ENCODE measurements at places on chromosomes 6 and 20.

- no peak for DNase-seq
Observed at GRCh38 chr6:37061157-37061804, 55.8 kb downstream of the FGD2 start.

DNA sequence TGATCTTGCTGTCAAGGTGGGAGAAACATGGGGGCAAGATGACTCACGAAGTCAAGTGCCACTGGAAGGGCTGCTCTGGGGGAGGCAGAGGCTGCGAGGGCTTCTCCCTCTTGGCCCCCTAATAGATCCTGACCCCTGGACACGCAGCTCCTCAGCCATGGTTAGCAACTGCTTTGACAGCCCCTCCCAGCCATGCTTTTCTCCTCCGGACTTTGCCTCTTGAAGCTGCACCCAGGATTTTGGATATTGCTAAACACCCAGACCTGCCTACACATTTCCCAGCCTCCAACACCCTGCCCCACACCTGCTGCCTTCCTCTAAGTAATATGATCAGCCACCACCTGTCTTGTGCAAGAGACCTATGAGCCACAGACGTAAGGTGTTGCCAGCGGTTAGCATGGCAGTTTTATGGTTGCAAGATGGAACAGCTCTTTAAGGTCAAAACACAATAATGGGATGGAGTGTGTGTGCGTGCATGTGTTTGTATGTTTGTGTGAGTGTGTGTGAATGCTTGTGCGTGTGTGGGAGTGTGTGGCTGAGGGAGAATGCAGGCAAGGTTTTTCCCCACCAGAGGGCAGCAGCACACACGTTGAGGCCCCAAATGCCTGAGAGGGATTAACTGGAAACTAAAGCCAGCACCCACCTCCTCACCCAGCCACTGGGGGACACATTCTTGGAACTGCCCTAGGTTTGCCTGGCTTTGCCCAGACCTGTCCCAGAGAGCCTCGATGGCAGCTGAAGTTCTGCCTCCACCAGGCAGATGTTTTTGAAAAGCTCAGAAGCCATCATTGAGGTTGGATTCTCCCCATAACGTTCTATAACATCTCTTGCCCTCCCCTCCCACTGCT, 2.5 kb downstream of the IP6K3 start:
- DNase-seq, result peak; percentile 96

DNA sequence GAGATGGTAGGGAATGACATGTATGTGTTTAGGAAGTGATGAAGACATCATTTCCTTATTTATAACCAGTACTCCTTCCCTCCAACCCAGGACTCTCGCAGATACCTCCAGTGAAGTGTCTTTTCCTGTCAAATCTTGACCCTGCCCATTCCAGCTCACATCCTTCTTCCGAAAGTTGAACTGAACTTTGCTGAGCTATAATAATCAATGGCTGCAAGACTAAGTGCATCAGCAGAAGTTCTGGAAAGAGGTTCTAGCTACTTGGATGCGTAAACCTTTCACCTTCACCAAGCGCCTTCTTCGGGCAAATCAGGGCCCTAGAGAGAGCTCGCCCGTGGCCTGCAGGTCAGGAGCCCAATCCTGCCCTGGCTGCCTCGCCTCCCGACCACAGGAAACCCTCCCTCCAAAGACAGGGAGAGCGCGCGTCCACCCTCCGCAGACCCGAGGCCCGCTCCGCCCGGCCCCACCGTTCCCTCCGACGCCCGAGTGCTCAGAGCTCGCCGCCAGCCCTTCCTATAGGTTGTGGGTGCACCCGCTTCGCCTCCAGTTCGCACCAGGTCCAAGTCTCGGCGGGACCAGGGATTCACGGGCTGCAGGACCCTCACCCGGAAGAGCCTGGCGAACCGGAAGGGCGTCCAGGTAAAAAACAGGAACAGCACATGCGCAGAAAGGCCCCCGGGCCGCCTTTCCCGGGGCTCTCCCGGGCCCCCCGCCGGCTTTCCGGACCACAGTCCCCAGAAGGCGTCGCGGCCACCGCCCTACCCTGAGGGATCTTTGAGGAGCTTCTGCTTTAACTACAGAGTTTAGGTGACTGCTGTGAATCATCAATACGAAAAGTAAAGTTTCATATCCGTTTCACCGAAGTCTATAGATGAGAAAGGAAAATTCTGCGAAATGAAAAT, at the start of gene ZNF334:
Gene ZNF334, minus strand, starts transcription at position 617 of the 902 bp plus-strand sequence. CDS start 1,457 bp downstream, outside the sequence.
- peak; percentile 73 for DNase-seq

GRCh38 chr6:156334966-156335365, 442.2 kb upstream of the ARID1B start:
- no peak for DNase-seq

DNA sequence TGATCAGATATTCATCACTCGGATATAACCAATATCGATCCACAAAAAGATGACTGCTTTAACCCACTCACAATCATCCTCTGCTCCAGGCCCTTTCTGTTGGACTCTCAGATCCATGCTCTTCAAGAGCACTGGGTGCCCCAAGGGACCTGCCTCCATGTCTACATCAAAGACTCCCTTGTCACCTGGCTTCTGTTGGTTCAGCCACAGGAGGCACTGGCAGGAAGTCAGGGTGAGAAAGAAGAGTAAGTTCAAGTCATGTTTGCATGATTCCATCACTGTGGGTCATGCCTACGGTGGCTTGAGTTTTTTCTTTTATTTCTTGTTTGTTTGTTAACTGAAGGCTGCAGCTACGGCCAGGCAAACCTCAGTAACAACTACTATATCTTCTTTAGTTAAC, 243.3 kb downstream of the ADGRG6 start:
- no peak for DNase-seq

GRCh38 chr6:4940416-4940815, 63.4 kb downstream of the RPP40 start:
- DNase-seq, result no peak

- DNase-seq, result no peak
Observed at GRCh38 chr6:47419621-47420020, 58.0 kb upstream of the CD2AP start.

DNA sequence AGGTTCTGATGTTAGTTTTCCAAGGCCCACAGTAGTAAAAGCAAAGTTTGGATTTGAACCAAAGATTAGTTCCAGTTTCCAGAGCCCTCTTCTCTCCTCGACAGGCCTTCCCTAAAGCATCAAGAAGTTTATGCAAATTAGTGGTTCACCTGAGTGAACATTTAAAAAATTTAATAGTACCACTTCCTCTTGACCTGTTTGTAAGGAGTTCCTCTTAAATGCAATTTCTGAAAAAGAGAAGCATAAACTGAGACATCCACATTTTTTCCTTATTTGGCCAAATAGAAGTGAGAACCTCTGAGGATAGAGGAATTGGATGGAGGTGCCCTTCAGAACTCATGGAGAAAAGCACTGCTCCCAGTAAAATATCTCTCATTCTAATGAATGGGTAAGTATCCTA, 1.2 kb upstream of the DSE start:
- no peak for DNase-seq

GRCh38 chr6:109166673-109167072, 71.4 kb downstream of the CEP57L1 start:
- no peak for DNase-seq

DNA sequence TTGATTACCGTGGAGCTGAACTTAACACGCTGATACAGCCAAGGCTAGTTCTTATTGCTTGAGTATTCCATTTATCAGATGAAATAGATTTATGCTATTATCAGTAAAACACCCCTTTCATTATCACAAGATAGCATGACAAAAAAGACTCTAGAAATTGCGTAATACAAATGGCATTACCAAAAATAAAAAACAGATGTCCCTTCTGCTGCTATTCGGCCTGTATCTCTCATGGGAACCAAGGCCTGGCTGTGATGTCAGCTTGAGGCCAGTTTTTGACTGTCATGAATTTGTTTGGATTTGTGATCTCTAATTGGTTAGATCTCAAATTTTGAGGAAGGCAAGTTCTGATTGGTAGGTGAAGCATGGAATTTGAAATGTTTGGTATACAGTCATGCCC, 25.2 kb downstream of the MEI4 start:
- no peak for DNase-seq

Measured in D721Med (cell line).